ENCODE measurements at places on chromosomes 1 and 21.

DNA sequence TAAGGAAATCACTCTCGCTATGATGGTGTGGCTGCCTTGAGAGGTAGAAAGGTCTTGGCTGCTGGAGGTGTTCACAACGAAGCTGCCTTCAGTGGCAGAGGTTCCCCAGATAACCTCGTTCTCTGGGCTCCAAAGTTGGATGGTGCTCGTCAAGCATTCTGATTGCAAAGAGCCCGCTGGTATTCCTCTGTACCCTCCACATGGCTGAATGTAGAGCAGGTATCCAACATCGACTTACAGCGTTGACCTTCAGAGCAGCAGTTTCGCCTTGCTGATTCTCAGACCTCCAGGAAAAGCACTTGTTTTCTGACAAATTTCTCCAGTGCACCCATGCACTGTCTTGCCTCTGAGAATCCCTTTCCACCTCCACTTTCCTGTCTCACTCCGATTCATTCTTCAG is 4.3 kb upstream of the IL22RA1 start:
- no peak for DNase-seq

DNA sequence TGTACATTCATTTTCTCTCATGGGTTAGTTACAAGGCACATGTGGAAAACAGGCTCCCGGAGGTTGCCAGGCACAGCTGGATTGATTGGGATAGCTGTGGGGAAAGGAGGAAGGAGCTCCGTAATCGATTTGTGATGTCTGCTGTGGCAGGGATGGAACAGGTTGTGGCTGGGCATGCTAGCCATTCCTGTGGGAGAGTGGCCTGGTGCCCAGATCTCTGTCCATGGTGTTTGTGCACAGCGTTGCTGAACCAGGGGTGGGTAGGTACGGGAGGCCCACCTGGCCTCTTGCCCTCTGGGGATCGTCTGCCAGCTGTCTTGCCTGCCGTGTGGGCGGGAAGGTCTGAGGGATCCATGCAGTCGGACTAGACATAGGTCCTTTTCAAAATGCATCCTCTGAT is 302.8 kb upstream of the VAMP3 start:
- no peak for DNase-seq

DNA sequence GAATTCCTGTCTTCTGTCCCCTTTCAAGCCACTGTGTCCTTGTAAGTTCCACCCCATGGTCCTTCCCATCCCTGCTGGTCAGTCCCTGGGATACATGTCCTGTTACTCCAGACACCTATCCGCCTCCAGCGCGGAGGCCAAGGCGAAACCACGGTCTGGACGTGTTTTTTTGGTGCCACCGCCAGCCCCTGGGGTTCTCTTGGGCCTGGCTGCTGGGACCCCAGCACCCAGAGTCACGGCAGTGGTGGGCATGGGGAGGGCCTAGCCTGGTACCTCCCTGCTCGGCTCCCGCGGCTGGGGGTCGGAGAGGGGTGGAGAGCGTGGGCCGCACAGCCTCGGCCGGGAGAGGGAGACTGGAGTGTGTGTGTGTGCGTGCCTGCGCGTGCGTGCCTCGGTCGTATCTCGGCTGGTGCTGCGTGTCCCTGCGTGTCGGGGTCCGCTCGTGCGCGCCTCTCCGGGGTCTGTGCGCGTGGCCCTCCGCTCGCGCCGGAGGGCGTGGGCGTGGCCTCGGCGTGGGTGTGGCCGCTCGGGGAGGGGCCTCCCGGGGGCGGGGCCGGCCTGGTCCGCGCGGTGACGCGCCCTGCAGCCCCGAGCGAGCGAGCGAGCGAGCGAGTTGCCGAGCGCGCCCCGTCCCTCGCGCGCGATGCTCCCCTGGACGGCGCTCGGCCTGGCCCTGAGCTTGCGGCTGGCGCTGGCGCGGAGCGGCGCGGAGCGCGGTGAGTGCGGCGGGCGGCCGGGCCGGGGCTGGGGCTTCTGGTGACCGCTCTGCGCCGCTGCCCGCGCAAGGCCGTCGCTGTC is at the start of gene VWA1:
VWA1 (plus strand) TSS at position 585 of the 798 bp plus-strand sequence; CDS start at position 644, 59 bp downstream.
- no peak for DNase-seq

DNA sequence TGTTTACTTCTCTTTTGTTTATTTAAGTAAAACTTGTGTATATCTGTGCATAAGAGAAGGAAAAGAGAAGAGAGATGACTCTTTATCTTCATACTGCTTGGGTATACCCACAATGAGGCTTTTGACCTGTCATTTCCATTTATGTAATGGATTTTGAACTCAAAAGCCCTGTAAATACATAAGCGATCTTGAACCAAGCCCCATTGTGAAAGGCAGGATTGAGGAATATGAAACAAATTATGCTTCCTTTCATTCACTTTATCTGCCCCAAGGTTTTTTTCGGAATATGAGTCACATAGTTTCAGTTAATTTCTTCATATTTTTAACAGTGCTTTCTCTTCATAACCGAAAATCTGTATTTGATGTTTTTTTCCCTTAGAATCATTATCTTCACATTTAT is 21.4 kb downstream of the CNST start:
- DNase-seq = no peak

DNA sequence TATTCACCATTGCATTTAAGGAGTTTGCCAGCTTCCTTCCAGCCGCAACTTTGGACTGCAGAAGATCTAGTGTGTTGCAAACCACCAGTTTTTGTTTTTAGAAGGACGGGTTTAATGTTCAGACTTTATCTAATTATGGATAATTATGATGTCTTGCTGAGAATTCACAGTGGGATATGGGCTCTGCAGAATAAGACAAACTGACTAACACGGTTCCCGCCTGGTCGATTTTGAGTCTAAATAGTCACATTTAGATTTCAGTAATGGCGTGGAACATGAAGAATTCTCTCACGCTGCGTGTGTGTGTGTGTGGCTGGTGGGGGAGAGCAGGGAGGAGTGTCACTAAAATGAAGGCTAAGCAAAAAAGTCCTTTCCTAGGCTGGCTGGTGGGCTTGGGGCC is 48.5 kb upstream of the DMRTB1 start:
- no peak for DNase-seq

DNA sequence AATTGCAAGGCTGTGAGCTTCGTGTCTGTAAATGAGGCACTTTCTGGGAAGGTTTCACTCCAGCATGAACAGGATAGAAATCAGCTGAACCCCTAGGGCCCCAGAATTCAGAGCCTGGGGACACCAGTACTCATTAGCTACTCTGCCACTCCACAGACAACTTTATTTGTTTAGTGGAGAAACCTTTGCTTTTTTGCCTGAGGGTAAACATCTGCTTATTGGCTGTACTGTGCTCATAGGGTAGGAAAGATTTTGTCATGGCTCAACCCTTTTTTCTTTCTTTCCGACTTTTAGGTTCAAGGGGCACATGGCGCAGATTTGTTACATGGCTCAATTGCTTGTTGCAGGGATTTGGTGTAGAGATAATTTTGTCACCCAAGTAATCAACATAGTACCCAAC is 138.4 kb upstream of the BACE2 start:
- DNase-seq = no peak

DNA sequence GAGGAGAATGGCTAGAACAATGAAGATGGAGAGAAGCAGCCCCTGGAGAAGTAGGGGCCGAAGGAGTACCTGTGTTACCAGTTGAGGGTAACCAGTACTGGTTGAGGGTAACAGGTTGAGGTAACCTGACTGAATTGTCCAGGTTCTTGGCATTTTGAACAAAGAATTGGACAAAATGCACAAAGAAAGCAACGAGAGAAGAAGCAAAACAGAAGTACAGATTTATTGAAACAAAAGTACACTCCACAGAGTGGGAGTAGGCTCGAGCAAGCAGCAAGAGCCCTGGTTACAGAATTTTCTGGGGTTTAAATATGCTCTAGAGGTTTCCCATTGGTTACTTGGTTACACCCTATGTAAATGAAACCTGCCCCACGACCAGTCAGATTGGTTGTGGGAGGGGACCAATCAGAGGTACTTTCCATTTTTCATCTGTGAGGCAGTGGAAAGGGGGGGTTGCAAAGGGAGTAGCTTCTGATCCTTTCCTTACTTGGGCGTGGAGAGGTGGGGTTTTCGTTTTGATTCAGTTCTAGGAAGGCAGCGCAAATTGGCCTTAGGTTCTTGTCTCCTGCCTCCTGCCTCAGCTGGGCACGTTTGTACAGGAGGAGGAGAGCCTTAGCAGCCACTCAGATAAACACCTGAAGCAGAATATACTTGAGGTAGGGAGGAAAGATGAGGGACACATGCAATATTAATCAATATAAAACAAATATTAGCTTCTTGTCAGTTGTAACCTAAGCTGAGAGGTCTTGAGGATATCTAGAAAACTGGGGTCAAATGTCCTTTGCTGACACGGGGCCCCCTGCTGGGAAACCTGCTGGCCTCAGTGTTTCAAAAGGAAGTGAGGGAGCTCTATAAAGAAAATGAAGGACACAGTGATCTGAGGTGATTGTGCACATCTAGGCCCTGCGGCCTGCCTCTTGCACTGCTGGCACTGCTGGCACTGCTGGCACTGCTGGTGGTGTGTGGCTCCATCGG is 14.3 kb upstream of the LSM10 start:
- no peak for DNase-seq

DNA sequence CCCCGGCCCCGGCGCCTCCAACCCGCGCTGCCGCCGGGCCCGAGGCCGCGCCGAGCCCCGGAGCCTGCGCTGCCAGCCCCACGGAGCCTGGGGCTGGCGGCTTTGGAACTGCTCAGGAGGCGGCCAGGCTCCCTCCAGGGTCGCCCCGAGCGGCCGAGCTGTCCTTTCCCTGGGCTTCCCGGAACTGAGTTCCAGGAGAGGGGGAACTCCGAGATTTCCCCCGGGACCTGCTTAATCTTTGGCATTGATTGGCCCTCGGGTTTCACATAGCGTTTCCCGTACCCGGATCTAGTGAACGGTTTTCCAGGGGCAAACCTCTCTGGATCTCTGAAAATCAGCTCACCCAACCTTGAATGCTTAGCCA is 504 bp downstream of the H6PD start:
- no peak for DNase-seq

GRCh38 chr1:181033799-181034451 is at the start of gene MR1:
Gene MR1, plus strand, starts transcription at chr1:181033983. Its CDS starts 25 bp downstream, at chr1:181034008.
- peak; percentile 69 for DNase-seq

DNA sequence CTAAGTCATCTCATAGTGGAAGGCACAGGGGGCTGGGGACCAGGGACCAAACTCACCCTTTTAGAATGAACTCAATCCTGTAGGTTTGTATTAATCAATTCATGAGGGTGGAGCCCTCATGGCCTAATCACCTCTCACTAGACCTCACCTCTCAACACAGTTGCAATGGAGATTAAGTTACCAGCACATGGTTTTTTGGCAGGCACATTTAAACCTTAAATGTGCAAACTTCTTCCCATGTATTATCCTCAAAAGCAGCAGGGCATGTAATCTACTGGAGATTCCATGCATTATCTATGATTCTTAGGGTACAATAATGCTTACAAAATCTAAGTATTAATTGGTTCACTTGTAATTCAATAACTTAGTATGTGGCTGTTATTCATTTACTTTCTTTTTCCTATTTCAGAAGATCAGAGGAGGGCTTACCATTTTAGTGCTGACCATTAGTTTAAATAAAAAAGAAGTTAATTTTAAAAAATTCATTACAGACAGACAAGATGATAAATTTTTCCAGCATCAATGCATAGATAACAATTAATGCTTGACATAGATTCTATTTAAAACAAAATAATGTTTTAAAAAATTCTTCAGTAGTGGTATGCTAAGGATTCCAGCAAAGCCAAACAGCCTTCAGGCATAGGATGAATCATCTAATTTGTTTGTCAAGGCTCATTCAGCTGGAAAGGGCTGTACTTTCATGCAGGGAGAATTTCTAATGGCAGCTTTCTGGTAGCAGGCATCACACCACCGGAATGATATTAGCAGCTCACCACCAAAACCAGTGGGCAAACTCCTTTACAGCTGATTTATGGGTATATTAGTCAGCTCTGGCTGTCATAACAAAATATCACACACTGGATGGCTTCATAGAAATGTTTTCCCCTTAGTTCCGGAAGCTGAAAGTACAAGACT is 124.6 kb upstream of the ZNF648 start:
- DNase-seq = peak; percentile 13

DNA sequence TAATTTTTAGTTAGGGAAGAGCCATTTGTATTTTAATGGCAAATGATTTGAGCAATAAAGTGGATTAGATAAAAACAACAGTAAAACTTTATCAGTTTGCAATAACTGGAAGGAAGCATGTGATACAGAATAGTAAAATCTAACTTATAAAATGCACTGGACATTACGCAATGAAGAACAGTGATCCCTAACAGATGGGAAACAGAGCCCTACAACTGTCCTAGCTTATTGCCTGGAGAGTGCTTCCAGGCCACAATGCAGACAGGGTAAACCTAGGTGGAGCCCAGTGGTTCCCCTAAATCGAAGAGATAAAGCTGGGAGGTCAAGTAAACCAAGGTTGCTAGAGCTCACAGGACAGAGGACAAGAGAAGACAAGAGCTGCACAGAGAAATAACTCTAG is 7.0 kb downstream of the OMA1 start:
- no peak for DNase-seq

DNA sequence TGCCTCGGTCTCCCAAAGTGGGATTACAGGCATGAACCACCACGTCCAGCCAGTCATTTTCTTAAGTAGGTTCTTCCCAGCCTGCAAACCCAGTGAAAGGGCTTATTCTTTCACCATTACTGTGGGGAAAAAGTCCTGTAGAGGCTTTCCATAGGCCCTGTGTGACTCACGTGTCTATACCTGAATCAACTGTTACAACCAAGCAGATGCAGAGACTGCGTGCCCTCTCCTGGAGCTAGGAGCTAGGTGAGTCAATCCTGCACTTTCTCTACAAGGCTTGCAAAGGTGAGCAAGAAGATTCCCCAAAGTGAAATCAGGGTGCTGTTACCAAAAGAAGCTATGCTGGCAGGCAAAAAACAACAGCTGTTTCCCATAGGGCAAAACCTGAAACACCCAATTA is 13.8 kb upstream of the MPZL1 start:
- DNase-seq = no peak

DNA sequence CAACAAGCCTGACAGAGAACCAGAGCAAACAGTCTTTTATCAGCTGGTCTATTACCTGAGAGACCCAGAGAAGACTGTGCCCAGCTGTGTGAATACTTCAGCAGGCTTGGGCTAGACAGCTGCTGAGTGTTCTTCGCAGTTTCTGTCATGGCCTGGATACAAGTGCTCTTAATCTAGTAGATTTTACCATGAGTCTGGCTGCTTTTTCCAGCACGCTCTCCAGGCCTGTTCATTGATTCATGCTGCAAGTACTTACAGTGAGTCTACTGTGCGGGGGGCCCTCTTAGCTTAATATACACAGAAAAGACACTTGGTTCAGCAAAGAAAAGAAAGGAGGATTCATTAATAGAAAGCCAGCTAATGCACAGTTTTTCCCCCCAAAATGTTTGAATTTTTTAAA is 48.5 kb downstream of the RGS7 start:
- no peak for DNase-seq

DNA sequence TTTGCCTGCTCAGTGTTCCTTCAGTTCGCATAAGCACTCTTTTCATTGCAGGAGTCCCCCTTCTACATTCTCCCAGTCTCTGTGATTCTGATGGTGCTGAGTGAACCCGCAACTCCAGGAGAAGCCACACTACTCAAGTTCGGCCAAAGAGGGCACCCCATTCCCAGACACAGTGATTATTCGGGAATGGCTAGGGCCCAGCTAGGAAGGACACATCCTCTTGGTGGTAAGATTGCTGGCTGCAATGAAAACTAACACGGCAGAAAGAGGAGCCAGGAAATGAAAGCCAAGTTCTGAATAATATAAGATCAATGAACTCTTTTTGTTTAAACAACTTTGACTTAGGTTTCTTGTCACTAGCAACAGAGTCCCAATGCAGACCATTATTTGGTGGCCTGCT is 14.9 kb downstream of the CREG1 start:
- no peak for DNase-seq

All from left renal cortex interstitium (tissue), 4 donors.